ENCODE measurements at places on chromosomes 7 and 10.

DNA sequence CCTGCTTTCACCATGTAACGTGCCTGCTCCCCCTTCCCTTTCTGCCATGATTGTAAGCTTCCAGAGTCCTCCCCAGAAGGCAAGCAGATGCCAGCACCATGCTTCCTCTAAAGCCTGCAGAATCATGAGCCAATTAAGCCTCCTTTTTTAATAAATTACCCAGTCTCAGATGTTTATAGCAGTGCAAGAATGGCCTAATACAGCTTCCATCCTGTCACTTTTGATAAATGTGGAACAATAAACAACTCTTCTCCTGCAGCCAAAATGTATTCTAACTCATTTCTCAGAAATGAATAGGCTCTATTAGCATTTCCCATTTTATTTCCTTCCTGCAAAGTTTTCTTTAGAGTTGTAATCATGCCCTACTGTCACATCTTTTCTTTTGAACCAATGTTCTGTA lies 43.4 kb downstream of the C7orf25 start:
- DNase-seq = no peak

- no peak for DNase-seq
These were observed 9.5 kb upstream of the CYP3A4 start for GRCh38 chr7:99793443-99793842.

GRCh38 chr10:71241830-71242621 lies 29.7 kb downstream of the UNC5B start:
- no peak for DNase-seq

DNA sequence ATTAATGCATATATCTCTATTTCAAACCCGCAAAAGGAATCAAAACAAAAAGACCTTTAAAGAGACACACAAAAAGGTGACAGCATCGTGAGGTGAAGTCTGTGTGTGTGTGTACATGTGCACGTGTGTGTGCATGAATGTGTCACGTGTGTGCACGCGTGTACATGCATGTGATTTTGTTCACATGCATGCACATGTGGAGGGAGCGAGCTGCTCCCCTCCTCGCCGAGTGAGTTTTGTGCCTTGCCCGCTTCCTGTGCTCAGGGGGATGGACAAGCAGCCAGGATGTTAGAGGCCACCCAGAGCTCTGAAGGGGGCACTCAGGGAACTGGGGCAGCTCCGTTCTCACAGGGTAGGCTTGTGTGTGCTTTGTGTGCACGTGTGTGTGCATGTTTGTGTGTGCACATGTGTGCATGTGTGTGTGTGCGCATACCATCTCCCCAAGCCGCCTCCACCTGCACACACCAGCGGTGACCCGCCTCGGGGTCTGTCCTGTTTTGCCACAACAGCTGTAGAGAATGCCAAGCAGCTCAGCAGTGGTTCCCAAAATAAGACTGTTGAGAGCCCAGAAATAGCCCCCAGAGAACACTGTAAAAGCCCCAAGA lies 191.2 kb downstream of the PTPRN2 start:
- DNase-seq = no peak

DNA sequence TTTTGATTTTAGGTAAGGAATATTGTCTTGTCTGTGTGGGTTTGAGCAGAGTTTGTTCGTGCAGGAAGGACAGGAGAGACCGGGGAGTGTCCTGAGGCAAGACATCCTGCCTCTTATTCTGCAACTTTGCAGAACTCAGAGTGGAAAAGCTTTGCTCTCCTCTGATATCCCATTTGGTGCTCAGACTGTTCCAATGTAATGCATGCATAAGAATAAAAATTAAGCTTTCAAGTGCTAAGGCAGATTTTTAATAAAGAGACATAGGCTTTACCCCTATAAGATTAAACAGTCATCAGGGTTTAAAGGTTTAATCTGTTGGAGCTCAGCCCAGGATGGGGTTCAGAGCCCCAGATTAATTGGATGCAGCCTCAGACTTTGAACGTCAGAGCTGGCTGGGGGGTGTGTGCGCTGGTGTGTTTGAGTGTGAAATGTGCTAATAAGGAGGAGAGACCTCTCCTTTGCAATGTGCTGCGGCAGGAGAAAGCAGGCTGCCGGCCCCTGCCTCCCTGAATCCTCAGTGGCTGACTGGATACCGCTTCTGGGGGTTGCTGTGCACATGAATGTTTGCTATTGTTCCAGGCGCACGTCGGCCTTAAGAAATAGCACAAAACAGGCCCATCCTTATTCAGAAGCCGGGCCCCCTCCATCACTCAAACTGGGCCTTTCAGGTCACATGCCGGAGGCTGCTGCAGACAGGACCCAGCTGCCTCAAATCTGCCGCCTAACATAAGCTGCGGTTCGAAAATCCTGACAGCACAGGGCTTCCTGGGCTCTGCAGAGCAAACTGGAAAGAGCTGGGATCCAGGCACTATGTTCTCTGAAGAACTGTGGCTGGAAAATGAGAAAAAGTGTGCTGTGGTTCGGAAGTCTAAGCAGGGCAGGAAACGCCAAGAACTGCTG lies 84.1 kb upstream of the PRR15 start:
- no peak for DNase-seq

GRCh38 chr10:114335614-114336013 lies 68.7 kb downstream of the AFAP1L2 start:
- no peak for DNase-seq

GRCh38 chr10:129074939-129075338 lies 392.1 kb upstream of the MGMT start:
- no peak for DNase-seq

- DNase-seq = peak; percentile 46
These were observed 29.8 kb downstream of the MTURN start for GRCh38 chr7:30164567-30164966.

DNA sequence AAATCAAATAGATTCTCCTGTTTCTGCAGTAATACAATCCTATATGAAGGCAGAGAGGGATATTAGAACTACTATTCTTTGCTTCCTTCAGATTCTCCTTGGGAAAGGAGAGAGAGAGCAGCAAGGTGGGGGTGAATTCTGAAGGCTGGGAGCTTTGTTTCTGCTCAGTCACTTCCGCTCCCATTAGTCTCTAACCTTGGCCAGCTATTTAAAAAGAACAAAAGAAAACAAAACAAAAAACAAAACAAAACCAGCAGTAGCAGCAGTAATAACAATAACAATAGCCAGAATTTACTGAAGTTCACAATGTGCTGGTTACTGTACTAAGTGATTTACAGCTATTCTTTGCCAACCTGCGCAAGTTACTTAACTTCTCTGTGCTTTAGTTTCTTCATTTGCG lies 9.9 kb downstream of the GPR85 start:
- DNase-seq = no peak

DNA sequence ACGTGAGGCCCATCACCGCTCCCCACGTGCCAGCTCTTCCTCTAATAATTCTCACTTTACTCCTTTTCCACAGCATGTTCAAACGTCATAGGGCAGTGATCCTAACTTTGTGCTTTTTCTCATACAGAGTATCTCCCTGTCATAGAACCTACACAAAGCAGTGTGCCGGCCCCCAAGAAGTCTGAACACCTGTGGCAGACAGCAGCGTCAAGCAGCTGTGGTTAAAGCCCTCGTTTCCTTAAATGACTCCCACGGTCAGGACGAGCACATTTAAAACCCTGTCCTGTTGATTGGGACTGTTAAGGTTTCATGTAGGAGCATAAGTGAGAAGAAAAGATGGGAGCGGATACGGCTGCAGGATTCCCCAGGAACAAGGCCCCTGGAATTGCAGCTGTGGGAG lies 267.2 kb downstream of the DIP2C start:
- DNase-seq = no peak

- no peak for DNase-seq
These were observed 40.6 kb downstream of the TMEM60 start for GRCh38 chr7:77757589-77757988.

DNA sequence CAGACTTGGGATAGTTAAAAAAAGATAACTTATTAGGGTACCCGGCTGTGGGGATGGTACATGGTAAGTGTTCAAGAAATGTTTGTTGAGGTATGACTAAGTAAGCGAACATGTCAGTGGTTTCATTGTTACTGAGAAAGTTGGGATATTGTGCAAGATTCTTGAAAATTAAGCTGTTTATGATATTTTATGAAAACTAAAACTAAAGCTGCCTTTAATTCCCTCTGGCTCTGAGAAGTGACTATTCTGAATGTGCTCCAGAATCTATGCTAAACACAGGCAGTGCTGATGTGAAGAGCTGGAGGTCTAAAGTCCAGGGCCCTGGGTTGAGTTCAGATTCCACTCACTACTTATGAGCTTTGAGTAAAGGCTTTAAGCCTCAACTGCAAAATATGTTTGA lies 72.9 kb downstream of the AOAH start:
- DNase-seq = no peak

DNA sequence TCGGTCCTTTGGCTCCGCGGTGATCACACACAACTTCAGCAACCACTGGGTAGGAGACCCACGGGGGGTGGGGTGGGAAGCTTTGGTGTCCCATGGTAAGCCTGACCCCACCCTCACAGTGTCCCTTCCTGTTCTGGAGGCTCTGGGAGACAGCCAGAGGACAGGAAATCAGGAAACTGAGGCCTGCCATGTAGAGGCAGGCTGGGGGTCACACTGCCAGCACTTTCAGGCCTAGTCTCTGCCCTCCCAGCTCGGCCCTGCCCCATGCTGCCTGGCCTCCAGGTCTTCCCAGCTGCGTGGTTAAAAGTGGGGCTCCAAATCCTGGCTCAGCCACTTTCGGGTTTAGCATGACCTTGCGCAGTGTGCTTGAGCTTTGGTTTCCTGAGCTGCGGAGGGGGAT lies 10.9 kb downstream of the AQP1 start:
- no peak for DNase-seq

DNA sequence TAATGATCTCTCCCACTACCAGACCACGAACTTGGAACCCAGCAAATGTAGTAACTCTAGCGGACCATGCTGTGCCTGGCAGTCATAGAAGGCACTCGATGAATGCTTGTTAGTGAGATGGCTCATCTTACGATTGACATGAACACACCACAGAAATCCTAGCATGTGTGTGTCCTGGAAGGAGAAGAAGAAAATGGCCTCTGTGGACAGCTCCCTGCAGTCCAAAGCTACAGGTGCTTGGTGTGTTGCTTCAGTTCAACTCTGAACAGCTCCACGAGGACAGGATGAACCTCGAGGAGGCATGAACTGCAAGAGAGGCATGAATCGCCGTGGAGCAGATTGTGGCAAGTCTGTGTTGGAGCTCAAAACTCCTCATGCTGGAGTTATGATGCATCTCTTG lies 93.5 kb downstream of the KLF6 start:
- DNase-seq = no peak

- no peak for DNase-seq
These were observed 119.5 kb downstream of the DOCK4 start for GRCh38 chr7:112086496-112087254.

Data from NCI-H1105 (cell line).